NCI-H2081 treated with DMSO at 0.1 percent for 48 hours (cell line): ENCODE measurements at places on chromosomes 16 and 17.

DNA sequence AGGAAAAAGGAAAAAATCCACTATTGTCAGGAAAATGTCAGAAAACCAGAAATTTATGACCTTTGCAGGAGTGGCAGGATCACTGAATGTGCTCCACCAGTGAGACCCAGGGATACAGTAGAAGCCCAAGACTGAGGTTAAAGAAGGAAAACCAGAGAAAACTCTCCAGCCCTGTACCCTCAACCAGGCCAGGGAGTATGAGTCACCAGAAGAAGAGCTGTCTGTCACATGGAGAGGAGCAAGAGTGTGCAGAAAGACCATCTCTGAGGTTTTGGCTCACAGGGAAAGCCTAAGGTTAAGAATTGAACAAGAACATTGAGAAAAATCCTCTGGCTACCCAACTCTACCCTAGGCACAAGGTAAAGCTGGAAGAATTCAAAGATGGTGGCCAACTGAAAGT lies 47.6 kb upstream of the MON1B start:
- DNase-seq: no peak

GRCh38 chr16:78659668-78660217 lies 560.3 kb downstream of the WWOX start:
- peak; percentile 88 for DNase-seq

DNA sequence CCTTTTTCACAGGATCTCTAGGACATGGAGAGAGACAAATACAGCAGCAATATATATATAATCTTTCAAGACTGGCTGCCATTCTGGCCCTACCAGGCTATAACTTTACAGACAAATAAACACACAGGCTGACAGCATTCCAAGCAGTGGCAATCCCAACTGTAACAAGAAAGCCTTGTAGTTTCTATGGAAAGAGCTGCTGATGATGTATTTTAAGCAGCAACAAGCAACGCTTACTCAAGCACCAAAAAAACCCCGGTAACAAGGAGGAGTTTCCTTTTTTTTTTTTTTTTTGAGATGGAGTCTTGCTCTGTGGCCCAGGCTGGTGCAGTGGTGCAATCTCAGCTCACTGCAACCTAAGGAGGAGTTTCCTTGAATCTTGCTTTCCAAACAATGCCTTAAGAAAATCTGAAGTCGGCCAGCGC lies 23.2 kb downstream of the LSM12 start:
- DNase-seq: no peak

DNA sequence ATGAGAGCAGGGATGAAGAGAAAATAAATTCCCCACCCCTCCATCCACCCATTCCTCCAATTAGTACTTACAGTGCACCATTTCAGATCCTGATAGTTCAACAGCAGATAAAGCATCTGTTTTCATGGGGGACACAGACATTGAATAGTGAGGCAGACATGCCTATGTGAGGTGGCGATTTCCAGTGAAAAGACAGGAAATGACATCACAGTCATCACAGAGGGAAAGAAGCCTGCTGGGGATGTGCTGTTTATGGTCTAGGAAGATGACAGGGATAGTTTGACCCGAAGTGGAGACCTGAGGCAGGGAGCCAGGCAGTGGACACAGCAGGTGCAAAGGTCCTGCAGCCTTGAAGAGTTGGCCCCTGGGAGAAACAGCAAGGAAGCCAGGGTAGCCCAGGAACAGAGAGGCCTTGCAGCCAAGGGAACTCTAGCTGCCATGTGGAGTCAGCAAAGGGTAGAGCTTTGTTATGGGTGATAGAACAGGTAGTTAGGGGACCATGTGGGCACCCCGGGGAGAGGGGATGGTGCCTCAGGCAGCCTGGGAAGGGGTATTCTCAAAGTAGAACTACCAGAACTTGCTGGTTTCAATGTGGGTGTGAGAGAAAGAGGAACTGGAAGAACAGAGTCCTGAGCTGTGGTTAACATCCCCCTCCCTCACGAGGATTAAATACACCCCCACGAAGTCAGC lies 256.6 kb downstream of the CPPED1 start:
- no peak for DNase-seq

DNA sequence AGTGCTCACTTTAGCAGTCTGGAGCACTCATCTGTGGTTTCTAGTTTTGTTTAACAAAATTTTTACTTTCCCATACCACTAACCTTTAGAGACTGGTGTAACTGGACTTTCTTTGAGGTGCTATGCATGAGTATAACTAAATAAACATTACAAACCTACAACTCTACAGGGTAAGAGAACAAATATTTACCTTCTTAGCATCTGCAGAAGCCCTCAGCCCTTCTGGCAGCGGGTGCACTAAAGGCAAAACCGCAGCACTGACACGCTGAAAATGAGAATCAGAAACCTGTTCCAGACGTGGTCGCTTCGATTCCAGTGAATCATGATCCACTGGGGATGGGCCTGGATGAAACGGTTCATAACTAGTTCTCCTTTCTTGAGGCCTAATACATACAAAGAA lies 43.7 kb downstream of the NCOR1 start:
- no peak for DNase-seq

DNA sequence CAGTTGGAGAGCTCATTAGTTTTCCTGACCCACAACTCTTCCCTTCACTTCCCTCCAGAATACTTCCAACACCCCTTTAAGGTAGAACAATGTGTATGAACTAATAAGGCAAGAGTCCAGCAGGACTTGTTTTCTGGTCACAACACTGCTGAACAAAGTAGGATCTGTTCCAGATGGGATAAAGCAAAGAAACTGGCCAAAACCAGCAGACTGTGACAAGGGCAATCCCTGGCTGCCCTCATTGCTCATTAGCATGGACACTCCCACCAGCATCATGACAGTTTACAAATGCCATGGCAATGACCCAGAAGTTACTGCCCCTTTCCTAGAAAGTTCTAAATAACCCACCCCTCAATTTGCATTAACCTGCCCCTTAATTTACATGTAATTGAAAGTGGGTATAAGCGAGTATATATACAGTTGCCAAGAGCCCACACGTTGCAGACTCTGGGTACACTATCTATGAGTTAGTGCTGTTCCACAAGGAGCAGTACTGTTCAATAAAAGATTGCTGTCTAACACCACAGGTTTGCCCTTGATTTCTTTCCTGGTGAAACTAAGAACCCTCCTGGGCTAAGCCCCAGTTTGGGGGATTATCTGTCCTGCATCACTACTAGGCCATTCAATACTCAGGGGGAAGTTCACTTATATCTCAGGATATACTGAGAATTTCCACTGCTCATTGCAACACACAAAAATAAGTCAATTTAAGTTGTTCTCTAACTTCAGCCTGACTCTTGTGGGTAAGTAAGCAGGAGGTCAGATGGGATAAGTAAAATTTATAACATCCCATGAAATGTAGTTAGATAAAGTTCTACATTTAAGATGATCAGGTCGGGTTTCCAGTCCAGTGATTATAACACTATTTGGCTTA lies 82.3 kb downstream of the SSH2 start:
- no peak for DNase-seq

- no peak for DNase-seq
Measured at GRCh38 chr16:52705122-52705521, 158.2 kb upstream of the TOX3 start.

DNA sequence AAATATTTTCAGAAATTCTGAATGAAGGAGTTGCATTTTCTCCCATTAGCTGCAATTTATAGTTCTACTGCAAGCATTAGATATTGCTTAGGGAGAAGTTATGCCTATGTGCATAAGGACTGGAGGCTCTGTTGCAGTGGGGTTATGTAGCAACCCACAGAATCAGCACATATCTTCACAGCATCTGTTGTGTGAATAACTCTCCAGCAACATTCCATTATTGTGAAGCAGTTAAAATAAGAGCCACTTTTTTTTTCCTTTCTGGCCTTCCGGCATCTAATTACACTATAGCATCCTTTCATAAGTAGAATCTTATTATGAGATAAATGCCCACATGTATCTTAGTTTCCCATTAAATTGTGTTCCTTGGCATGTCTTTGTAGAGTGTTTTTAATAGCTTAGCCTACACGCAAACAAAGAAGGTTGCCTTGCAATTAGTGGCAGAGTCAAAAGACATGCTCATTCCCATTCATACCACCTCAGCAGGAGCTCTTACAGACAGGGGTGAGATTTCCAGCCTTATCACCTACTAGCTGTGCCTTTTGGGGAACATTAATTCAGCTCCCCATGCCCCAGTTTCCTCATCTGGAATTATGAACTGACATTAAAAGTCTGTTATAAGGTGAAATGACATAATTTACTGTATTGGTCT lies 596.0 kb upstream of the GOT2 start:
- DNase-seq: no peak
